ENCODE measurements at places on chromosomes 7 and 10.

GRCh38 chr7:139603282-139603681 is 79.8 kb downstream of the CLEC2L start:
- DNase-seq, result no peak

DNA sequence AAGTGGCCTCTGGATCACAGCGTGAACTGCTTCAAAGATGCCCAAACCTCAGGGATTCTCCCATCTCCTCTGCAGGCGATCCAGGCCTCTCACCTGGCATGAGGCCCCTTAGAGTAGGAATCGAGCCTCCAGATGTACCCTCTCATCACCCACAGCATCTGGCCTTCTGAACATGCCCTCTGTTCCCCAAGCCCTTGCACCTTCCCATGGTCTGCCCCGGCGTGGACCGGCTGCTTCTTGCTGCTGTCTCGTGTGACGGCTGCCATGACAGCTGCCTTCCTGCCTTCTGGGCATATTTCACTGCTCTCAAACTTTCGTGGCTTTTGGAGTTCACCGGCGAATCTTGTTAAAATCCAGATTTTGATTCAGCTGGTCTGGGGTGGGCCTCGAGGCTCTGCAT is 157.2 kb upstream of the NPS start:
- no peak for DNase-seq

GRCh38 chr7:132203021-132203420 is 373.2 kb downstream of the PLXNA4 start:
- DNase-seq, result no peak

- peak; percentile 58 for DNase-seq
Measured at GRCh38 chr10:33661580-33662336, 327.3 kb upstream of the NRP1 start.

DNA sequence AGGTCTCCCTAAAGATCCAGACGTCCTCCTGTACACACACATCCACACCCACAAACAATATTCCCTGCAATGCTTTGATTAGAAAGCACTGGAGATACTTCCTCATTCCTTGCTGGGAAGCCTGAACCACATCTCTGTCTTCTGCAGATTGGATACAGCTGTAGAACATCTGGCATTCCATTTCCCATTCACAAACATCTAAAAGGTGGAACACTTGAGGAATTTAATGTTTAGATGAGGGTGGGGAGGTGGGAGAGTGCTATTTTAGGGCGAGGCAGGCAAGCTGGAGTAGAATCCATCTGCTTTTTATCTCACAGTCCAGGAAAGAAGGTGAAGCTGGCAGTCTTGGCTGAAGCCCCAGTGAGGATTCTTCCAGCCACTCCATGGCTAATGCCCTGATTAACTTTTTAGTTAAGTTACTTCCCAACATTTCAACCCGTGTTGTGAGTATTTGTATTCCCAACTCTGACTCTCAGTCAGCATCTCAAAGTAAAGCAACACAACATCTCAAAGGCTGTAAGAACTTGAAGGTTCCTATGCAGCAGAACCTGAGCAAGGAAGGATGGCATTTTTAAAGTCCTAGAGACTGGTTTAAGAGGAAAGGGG is 46.1 kb downstream of the CYTH3 start:
- DNase-seq, result no peak

DNA sequence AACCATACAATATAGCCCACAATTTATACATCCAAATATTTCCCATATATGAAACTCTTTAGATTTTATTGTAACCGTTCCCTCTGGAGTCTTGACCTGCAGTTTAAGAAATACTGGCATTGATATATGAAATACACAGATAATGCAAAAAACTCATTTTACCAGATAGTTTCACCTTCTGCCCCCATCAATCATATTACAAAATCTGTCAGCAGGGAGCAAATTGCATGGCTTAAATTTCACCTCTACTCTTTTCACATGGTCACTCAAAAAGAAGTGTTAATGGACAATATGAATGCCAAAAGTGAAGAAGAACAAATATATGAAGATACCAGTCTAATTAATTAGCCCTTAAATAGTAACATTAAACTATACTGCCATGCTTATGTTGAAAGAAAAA is 57.0 kb upstream of the TMEM106B start:
- no peak for DNase-seq

DNA sequence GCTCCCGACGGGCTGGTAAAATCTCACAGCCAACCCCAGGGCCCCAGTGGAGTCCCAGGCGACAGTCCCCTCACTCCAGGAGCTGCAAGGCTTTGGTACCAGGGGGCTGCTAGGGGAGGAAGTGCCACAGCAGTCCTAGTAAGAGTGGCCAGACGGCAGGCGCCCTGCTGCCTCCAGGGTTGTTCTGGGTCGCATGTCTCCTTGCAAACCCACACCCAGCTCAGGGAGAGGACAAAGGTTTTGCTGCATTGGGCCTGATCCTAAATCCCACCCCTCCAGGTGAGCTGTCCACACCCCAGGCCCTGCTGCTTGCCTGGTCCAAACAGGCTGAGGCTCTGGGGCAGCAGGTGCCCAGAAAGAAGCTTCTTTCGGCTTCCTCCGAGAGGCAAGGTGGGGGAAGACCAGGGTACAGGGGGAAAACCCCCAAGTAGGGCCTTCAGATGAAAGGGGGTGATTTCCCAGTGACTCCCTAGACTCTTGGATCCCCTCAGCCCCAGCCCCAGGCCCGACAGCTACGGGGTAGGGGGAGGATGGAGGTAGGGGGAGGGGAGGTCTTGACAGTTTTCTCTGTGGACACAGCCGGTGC is 4.2 kb upstream of the KCP start:
- DNase-seq, result no peak

- DNase-seq, result no peak
Measured at GRCh38 chr10:44703241-44704155, 207.6 kb upstream of the TMEM72 start.

DNA sequence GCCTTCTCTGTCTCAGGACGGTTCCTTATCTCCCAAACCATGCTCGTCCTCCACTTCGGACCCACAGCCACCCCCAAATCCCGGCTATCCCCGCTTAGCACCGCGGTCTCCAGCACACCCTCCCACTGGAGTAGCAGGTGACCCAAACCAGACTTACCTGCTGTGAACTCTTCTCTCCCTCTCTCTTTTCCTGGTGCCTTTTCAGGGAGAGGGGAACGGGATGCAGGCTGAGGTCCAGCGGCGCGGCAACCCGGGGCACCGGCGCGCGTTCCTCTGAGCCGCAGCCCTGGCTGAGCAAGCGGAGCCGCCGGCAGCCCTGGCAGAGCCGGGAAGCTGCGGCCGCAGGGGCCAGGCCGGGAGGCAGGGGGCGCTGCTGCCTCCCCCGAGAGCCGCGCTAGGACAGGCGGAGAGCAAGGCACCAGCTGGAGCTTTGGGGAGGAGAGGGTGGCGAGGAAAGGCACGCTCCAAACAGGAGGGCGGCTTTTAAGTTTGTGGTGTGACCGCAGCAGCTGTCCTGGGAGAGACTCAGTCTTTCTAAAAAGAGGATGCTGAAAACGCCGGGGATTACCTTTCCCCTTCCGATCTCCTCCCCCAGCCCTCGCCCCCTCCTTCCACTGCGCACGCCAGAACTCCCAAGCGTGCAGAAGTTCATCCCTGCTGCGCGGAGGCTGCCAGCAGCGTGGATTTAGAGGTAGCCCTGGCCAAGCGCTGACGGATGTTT is at the start of gene SEMA3D:
SEMA3D (minus strand) TSS at position 536 of the 721 bp plus-strand sequence. CDS start 65,165 bp downstream, outside the sequence.
- DNase-seq, result peak; percentile 69

- no peak for DNase-seq
Measured at GRCh38 chr7:47693216-47693615, 111.3 kb upstream of the TNS3 start.

GRCh38 chr7:106562711-106563366 is 98.1 kb downstream of the CCDC71L start:
- DNase-seq, result no peak

- no peak for DNase-seq
Measured at GRCh38 chr10:124124123-124124768, 30.8 kb upstream of the CHST15 start.

DNA sequence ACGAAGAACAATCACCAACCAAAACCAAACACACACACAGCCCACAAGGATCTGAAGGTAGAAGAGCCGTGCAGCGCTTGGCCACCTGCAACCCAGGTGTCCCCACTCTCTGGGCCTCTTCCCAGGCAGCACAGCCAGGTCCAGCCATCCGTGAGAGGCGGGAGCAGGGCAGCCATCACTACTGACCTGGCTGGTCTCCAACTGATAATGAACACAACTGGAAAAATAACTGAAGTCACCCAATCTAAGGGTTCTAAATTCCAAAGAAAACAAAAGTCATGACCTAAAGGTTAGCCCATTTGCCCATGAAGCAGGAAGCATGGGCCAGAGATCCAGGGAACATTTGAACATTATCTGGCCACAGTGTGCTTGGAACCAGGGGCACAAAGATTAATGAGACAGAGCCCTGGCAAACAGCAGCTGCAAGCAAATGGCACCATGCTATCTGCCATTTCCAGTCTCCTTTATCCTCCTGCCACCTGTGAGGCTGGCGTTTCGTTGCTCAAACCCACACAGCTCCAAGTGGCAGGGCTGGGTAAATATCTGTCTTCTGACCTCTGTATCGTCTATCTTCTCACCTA is 207.9 kb downstream of the TNS3 start:
- DNase-seq, result no peak

GRCh38 chr7:100208911-100209408 is 10.8 kb upstream of the PVRIG start:
- no peak for DNase-seq

GRCh38 chr7:37007268-37007667 is 283.0 kb upstream of the AOAH start:
- no peak for DNase-seq

Data from DMS79 treated with DMSO at 0.1 percent for 48 hours (cell line).